Stimulated activated CD8-positive, alpha-beta memory T cell treated with anti-CD3 and anti-CD28 coated beads, Interleukin-15, amount 100 ng/mL, for 48 hours (primary cell): ENCODE measurements at places on chromosomes 4 and X.

DNA sequence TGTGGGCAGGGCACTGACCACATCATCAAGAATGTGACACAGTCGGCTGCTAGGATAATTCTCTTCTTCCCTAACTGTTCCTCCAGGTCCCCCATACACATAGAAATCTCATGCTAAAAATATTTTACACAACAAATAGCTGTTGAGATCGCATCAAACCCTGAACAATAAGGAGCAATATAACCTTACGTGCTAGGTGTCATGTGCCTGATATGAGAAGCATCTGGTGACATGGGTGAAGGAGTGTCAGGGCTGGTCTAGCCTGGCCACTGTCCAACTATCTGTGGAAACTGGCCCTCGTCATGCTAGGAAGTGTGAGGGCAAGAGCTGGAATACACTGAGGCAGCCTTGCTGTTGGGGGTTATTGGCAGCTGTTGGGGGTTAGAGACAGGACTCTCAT, 167.3 kb upstream of the PGRMC2 start:
- DNase-seq, result no peak

DNA sequence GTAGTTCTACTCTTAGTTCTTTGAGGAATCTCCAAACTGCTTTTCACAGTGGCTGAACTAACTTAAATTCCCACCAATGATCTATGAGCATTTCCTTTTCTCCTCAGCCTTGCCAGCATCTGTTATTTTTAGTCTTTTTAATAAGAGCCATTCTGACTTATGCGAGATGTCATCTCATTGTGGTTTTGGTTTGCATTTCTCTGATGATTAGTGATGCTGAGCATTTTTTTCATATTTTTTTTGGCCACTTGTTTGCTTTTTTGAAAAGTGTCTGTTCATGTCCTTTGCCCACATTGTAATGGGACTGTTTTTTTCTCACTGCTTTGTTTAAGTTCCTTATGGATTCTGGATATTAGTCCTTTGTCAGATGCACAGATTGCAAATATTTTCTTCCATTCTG, 21.5 kb upstream of the PHKA1 start:
- DNase-seq, result no peak

- no peak for DNase-seq
Observed at GRCh38 chrX:43663173-43663572, 7.1 kb downstream of the MAOA start.

DNA sequence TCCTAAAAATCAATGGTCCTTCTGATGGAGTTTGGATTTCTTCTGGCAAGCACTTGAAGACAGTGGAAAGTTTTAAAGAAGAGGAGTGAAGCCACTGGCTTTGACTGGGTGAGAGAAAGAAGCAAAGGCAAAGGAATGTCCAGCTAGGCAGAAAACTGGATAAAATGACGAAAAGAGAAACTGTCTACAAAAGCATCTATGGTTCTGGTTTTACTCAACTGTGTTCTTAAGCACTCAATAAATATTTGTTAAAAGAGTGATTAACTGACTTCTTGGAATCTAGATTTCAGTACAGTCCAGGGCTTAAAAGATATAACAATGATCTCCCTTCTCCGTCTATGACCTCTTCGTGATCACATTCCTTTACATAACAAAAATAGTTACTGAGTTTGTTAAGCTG, 52.4 kb downstream of the PACRGL start:
- no peak for DNase-seq

- no peak for DNase-seq
Observed at GRCh38 chr4:4470208-4470607, 71.6 kb downstream of the STX18 start.

GRCh38 chr4:24471486-24472160, 112.7 kb downstream of the DHX15 start:
- no peak for DNase-seq

DNA sequence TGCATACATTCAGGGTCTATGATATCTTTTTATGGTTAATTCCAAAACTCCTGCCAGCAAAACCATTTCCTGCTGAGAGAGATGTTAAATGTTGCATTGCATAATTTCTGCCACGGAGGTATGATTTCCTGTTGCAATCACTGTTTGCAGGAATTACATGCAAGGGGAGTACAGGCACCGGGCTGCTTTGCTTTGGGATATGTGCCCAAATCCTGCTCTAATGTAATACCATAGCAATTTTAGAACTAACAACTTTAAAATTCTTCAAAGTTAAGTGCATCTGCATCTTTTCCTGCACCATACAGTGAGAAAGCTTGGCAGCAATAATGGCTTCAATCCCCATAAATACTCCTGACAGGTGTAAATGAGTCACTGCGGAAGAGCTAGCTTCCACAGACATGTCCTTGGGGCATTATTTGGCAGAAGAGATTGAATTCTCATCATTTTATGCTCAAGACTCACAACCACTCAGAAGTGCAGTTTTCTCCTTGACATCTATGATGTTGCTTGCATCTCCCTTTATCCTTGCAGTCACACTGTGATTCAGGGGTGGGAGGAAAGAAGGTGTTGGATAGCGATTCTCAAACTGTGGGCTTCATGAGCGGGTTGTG, 29.6 kb downstream of the TRIM2 start:
- no peak for DNase-seq

GRCh38 chr4:117893207-117893606, 141.1 kb upstream of the NDST3 start:
- no peak for DNase-seq

GRCh38 chr4:10832806-10833628, 148.4 kb upstream of the CLNK start:
- DNase-seq, result no peak

GRCh38 chr4:52915191-52915590, 53.1 kb downstream of the RASL11B start:
- no peak for DNase-seq

DNA sequence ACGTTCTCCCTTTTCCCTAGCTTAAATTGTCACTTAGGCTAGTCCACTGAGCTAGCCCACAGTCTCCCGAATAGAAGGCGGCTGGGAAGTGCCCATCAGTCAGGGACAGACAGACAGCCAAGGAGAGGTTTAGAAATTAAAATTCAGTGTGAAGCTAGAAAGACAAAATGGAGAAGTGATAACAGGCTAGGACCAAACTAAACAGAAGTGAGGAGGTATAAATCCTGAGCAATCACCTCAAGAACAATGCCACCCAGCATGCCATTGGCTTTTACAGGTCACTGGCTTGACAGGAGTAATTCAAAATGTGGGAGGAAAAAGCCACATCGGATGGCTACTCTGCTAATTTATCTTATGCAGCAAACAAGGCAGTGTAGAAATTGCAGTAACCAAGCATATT, 138.9 kb downstream of the MAPK10 start:
- no peak for DNase-seq
